ENCODE measurements at places on chromosomes 3 and 15.

DNA sequence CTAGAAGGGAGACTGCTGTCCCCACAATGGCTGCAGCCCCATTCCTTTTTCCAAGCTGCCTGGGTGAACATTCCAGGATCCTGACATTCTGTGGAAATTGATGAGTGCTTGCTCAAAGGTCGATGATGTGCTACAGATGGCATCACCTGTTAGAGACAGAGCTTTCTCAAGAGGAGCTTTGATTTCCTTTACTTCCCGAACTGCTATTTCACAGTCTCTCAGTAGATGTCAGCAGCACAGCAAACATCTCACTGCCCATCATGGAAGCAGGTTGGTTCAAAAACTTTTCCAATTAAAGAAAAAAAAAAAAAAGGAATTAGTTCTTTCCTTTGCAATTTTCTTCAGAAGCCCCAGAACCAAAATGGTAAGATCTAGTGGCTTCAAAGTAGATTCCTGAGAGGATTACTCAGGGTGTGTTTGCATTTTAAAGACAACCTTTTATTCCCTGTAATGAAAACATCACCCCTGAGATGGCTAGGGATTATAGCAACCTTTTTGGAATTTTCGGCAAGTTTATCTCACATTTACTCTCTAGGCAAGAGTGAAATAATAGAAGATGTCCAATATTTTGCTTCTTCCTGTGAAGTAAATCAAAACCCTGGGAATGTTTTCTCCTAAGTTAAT, 44.8 kb downstream of the POLR2M start:
- DNase-seq: no peak

DNA sequence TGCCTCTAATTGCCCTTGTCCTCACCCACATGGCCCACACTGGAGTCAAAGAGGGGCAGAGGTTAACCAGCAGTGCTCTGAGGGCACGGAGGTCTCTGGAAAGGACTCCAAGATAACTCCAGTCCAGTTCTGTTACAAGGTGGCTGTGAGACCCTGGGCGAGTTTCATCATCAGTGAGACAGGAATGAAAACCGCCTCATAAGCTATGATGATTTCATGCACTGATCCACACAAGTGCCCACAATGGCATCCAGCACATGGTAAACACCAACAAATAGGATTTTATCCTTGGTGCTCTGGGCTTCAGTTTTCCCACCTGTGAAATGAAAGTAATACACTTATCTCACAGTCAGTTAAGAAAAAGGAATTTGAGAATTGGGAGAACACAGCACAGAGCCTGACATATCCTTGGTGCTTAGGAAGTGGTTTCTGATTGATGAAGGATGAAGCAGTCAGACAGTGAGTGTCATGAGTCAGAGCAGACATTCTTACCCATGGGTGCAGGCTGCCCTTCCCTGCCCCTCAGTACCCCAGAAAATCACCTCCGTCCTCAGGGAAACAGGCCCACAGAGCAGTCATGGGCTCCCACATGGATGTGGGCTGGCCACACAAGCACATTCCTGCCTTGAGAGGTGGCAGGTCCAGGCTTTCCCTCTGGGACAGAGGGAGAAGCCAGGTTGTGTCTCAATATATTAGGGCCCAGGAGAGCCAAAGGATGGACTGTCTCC, 48.4 kb downstream of the DAPK2 start:
- DNase-seq: no peak

- DNase-seq: no peak
Observed at GRCh38 chr3:167872941-167873340, 137.4 kb downstream of the SERPINI1 start.

GRCh38 chr3:138469874-138470273, 35.5 kb downstream of the ESYT3 start:
- no peak for DNase-seq
